ENCODE measurements at places on chromosomes 7 and 10.
A peak's percentile ranks its signal among the peaks of the same experiment; 100 is the strongest.

DNA sequence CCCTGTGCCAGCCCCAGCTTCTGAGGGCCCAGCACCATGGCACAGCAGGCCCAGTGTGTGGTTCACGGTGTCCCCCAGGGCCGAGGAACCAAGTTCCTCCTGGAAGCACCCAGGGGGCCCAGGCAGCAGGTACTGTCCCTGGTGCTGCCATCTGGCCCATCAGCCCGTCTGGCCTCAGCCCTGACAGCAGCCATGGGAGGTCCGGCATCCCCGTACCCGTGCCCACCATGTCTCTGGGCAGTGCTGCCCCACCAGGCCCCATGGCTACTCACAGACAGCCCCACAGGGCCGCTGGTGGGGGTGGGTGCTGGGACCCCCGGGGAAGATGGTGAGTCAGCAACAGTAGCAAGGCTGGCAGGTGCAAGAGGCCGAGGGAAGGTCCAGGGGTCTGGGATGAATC is 32.8 kb downstream of the STK32C start:
- no peak for DNase-seq

- peak; percentile 77 for DNase-seq
These were observed 523 bp downstream of the PURB start for GRCh38 chr7:44884621-44885393.

GRCh38 chr10:116765648-116766081 is 23.3 kb upstream of the HSPA12A start:
- peak; percentile 53 for DNase-seq

DNA sequence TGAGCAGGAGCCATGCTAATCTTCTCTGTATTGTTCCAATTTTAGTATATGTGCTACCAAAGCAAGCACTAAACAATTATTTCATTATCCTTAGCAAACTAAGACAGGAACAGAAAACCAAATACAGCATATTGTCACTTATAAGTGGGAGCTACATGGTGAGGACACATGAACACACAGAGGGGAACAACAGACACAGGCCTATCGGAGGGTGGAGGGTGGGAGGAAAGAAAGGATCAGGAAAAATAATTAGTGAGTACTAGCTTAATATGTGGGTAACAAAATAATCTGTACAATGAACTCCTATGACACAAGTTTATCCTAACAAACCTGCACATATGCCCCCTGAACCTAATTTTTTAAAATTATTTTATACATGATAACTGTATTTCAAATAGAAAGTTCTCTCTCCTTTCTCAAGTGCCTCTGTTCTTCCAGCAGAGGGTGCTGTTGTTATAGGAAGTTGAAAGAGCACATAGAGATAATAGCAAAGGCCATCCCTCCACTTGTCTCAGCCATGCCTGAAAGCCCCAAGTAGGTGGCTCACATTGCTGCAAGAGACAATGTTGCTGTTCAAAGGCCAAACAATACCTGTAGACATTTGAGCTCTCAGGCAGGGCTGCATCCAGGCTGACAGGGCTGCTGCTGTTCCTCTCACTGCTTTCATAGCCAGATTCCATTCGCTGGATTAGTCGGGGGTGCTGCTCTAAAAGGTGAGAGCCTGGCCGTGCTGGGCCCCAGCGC is 33.4 kb upstream of the PPP3CB start:
- peak; percentile 71 for DNase-seq

GRCh38 chr7:148433521-148434180 is 156.9 kb upstream of the C7orf33 start:
- DNase-seq = no peak

- DNase-seq = no peak
These were observed 39.8 kb upstream of the ZNF37A start for GRCh38 chr10:38054361-38054797.

DNA sequence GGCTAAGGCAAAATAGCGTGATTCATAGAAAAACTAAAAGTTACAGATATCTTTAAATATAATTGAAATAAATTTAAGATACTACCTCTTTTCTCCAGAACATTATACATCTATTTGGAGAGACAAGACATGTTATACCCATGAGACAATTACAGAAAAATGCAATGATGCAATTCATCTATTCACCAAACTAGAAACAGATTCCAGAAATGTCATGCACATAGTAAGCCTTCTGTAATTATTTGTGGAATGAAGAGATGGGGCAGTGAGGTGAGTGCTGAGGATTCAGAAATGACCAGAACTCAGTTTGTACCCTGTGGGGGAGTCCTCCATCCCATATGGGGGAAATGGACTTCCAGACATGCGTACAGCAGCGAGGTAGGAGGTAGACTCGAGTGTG is 99.4 kb downstream of the MKX start:
- no peak for DNase-seq

- no peak for DNase-seq
These were observed 85.0 kb upstream of the DDC start for GRCh38 chr7:50650057-50650664.

GRCh38 chr10:60140651-60141632 is 234.6 kb upstream of the CCDC6 start:
- DNase-seq = no peak

DNA sequence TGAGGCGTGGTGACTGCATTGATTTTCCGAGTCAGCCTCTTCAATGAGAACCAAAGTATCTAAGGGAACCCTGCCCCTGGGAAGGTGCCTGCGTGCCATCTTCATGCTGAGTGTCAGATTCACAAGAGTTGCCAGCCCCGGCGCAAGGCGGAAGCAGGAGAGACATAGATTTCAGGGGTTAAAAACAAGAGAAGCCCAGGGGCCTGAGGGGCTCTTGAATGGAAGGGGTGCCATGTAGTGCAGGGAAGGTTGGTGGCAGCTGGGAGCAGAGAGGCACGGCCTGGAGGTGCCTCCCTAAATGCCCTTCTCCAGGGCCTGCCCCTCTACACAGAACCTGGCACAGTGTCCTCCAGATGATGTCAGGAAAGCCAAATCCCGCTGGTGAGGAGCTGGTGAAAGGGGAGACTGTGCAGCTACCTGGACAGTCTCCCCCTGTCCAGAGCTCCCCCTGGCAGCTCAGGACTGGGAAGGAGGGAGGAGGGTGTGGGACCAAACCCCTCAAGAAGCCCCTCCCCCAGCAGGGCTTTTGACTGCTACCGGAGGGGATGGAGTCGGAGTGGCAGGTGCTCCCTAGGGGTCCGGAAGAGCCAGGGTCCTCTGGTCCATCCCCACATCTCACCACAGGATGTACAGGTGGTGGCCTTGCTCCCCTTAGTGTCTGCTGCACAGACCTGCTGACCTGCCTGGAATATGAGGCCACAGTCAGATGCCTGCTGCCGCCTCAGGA is 137.9 kb downstream of the TCERG1L start:
- DNase-seq = no peak

GRCh38 chr7:28423918-28424514 is 11.7 kb downstream of the CREB5 start:
- DNase-seq = no peak

DNA sequence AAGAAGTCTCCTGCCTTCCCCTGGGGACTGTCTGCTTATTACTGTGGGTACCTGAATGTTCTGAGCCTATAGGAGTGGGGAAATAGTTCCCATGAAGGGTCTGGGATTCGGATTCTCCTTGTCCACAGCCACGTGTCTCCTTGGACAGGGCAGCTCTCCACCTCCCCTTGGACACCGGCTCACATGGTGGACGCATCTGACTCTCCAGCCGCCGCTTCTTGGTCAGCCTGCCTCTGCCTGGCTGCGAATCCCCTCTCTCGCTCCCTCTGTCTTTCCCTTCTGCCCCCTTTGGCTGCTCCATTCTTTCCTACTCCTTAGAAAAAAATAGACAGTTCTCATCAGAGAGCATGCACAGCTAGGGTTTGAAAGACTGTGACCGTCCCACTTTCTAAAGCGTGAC is 46.9 kb downstream of the JAKMIP3 start:
- DNase-seq = no peak

DNA sequence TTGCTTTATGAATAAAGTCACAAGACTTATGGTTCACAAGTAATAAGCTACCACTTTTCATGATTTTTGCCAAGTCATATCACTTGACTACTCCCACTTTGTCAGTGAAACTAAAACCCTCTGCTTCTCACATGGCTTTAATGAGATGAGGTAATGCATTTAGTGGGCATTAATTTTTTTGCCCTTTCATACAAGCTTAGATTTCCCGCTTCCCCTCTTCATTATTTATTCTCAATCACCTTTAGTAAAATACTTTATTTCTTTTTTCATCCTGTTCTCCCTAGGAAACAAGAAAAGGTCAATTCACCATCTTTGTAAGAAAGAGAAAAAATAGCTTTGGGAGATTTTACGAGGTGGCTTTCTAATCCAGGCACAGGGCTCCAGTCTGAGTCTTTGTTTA is 109.6 kb upstream of the STARD3NL start:
- DNase-seq = no peak

DNA sequence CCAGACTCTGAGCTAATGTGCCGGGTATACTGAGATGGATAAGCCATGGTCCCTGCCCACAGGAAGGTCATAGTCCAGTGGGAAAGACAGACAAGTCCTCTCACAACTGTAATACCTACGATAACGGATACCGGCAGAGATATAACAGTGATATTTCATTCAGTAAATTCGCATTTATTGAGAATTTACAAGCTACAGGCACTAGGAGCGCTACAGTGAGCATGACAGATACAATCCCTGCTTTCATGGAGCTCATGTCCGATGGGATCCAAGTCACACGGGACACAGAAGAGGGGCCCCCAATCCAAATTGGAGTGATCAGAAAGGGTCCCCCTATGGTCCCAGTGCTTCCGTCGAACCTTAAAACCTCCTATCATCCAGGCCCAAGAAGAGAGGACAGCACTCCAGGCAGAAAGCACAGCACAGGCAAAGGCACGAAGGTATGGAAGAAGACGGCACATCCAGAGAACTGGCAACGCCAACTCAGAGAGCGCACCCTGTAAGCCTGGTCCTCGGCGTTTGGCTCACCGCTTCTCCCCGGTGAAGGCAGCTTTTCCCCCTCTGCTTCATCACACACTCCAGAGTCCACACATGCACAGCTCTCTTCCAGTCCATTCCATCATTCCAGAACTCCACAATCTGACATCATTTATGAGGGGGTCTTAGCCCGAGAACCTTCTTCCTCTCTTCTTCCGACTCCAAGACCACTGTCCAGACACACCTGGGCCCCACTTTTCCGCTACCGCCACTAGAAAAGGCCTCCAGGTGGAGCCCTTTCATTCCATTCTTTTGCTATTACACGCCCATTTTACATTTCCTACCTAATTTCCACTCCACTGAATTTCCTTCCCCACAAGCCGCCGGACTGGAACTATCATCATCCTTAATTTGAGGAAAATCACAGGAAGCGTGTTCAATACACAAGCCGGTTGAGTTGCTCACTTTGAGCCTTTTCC is 47.8 kb upstream of the NKX2-3 start:
- DNase-seq = no peak

DNA sequence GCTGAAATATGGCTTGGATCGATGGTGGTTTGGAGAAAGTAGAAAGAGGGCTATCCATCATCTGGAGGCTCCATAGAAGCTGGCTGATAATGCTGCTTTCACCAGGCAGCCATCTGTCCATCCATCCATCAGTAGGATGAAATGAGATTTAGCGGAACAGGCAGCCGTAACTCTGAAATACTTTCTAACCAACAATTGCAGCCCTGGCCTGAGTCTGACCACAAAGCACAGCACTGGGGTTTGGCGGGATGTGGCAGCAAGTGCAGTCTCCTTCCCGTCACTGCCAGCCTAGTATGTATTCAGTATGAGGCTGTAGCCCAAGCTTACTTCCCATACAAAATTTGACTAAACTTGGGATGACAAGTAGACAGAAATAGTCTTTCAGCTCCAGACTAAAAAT is 38.0 kb downstream of the R3HCC1L start:
- DNase-seq = no peak

DNA sequence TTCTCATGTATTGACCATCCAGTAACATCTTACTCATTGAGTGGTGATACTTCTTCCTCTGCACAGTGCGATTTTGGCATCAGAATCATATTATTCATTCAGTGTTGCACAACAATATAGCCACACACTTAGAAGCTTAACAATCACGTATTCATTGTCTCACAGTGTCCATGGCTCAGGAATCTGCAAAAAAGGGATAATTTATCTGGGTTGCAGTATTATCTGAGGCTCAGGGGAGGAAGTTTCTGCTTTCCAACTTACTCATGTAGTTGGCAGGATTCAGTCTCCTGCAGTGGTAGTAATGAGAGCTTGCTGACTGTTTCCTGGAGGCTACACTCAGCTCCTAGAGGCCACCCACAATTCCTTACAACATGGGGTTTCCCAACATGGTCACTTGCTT is 803.6 kb downstream of the SORCS1 start:
- DNase-seq = no peak

- DNase-seq = no peak
These were observed 15.3 kb downstream of the GHRHR start for GRCh38 chr7:30979027-30979426.

DNA sequence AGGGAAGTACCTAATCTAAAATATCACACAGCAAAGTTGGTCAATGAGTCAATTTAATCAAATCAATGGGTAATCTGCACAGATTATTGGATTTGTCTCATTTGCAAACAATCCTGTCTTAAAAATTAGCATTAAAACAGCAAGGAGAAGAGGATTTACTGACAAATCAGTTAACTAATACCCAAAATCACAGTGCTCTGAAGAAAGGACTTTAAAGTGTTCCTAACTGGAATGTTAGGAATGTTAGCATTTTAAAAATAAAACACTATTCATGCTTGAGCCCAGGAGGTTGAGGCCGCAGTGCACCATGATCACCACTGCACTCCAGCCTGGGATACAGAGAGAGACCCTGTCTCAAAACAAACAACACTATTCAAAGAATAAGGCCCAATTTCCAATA is 83.1 kb downstream of the CHCHD3 start:
- no peak for DNase-seq

GRCh38 chr10:30231071-30231652 is 117.9 kb downstream of the MTPAP start:
- DNase-seq = no peak

DNA sequence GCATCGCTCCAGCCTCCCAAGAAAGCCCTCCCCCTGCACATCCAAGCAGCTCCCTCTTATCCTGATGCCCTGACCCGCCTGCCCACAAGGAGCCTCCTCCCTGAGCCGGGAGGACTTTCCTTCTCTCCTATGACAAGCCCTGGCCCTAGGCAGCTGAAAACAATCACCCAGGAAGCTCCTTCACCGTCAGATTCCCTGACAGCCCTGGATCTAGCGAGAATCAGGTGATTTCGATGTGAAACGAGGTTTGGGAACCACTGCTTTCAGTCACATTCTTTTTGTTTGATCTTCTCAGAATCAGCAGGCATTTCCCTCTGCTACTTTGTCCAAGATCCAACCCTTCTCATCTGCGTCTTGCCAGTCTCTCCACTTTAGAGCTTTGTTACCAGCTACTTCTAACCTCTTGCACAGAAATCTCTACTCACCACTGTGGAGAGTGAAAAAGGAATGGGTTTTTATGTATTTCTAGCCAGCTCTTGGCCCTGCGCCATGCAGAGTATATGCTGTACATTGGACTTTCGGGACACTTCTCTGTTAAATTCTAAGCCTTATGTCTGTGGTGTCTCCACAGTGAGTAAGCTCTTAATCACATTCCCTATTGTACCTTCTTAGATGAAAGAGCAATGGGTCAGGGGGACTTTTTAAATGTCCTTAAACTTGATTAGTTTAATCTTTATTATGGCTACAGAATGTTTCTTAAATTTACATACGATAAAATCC is 253.2 kb upstream of the C7orf33 start:
- DNase-seq = no peak

GRCh38 chr7:101085162-101085964 is at the start of gene TRIM56:
TSS of gene TRIM56 (plus strand) at chr7:101085481. CDS start at chr7:101087313, 1,832 bp downstream.
- peak; percentile 84 for DNase-seq

All from CD8-positive, alpha-beta T cell (primary cell).